Left renal pelvis (tissue), 4 donors: ENCODE measurements at places on chromosomes 3 and 15.

- DNase-seq, result no peak
Measured at GRCh38 chr3:53069422-53070068, 23.7 kb upstream of the SFMBT1 start.

GRCh38 chr3:1987980-1988379, 110.7 kb upstream of the CNTN4 start:
- DNase-seq, result no peak

- DNase-seq, result no peak
Measured at GRCh38 chr3:41120460-41120859, 78.8 kb upstream of the CTNNB1 start.

- DNase-seq, result no peak
Measured at GRCh38 chr15:60901647-60902046, 327.5 kb downstream of the RORA start.

DNA sequence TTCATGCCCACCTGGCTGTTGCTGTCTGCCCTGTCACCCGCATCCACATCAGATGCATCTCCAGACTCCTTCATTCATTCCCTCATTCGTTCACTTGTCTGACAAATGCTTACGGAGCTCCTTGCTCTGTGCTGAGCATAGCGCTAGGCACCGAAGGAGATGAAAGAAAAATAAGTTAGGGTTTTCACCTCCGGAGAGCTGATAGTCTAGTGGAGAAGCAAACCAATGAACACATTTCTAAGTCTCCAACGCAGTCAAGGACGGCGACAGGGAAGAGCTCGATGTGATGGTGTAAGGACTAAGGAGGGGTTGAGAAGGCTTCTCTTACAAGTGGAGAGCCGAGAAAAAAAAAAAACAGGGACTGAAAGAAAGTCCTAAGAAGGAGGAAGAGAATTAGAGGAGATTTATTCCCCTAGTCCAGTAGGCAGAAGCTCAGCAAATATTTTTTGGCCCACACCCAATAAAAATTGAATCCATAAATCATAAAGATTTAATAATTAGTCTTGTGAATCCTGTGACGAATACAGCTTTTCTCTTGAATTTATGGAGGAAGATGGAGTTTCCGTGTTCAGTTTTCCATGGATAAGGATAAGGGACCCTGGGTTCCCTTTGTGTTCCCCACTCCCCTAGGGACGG, 127.2 kb upstream of the DLG1 start:
- DNase-seq, result no peak

DNA sequence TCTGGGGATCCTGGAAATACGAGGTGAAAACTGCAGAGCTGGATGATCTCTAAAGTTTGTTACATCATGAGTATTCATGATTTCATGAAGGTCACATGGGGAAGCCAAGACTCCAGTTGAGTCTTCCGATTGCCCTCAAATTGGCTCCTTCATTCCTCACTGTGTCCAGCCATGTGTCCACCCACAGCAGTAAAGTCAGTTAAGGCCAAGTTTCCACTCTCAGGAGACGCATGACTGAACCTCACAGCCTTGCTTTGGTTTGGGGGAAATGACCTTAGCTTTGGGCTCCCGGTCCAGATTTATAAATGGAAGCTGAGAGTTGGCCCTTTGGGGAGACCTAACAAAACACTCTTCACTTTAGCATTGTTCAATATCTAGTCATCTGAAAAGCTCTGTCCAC, 289.7 kb upstream of the MCTP2 start:
- DNase-seq, result no peak

DNA sequence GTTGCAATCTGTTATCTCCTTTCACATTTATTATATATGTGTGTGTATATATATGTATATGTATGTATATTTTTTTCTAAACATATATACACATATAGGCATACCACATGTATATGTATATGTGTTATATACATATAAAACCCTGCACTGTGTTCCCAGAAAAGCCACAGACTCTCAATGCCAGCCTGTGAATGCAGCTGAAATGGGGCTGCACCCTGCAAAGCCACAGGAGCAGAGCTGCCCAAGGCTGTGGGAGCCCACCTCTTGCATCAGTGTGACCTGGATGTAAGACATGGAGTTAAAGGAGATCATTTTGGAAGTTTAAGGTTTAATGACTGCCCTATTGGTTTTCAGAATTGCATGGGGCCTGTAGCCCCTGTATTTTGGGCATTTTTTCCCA, 762.3 kb upstream of the ARPP21 start:
- DNase-seq, result no peak

DNA sequence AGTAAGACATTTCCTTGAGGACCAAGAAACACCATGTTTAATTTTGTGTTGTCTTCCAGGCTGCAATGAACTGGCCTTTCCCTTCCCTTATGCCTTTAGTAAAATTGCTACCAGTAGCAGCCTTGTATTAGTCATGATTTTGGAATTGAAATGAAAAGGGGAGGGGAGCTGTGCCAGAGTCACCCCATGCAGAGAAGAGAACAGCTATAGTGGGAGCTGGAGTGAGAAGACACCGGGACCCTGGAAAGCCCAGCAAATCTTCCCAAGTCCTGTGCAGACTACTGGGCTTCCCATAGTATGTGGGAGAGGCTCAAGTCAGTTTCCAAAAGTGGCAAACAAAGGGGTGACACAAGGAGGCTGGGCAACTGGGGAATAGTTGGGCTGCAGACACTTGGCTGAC, 178.5 kb downstream of the NR1D2 start:
- DNase-seq, result no peak

DNA sequence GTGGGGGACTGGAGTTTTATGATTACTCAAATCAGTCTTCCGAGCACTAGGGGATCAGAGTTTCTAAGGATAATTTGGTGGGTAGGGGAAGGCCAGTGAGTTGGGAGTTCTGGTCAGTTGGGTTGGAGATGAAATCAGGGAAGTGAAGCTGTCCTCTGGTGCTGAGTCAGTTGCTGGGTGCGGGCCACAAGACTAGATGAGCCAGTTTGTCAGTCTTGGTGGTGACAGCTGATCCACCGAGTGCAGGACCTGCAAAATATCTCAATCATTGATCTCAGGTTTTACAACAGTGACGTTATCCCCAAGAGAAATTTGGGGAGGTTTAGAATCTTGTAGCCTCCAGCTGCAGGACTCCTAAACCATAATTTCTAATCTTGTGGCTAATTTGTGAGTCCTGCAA, 249.4 kb downstream of the FAM43A start:
- DNase-seq, result no peak

- no peak for DNase-seq
Measured at GRCh38 chr3:147661916-147662315, 252.8 kb downstream of the ZIC1 start.

GRCh38 chr3:14169435-14169834, 9.0 kb downstream of the XPC start:
- DNase-seq, result no peak

GRCh38 chr3:37323494-37323893, 149.1 kb upstream of the LRRFIP2 start:
- no peak for DNase-seq

DNA sequence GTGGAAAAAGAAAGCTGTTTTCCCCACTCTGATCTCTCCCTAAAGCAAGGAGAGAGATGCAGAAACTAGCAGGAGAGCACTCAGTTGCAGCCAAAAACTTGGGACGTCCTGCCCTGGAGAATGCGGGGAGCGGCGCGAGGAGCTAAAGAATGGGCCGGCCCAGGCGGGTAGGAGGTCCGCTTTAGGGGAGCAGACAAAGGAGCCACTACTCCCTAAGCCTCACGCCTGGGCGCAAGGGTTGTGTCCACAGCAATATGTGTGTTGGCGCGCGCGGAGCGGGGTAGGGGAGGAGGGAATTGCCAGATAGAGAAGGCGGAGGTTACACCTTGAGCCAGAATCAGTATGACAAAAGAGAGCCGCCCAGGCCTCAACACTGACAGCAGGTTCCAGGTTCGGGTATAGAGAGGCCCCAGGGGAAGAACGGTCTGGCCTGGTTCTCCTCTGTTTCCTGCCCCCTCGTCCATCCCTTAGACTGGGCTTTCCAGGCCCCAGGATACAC, 2.9 kb downstream of the WNT5A start:
- DNase-seq, result no peak

- no peak for DNase-seq
Measured at GRCh38 chr15:90892498-90893174, 8.3 kb downstream of the FES start.

GRCh38 chr3:31614162-31614921, 81.6 kb downstream of the STT3B start:
- DNase-seq, result no peak

DNA sequence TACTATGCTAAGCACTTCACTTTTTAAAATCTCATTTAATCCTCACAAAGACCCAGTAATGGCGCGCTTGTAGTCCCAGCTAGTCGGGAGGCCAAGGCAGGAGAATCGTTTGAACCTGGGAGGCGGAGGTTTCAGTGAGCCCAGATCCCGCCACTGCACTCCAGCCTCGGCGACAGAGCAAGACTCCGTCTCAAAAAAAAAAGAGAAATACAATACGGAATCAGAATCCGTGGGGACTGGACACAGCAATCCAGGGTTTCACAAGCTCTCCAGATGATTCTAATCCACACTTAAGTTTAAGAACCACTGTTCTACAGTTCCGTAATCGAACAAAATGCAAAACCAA, 426 bp upstream of the SUMF1 start:
- DNase-seq, result no peak

- no peak for DNase-seq
Measured at GRCh38 chr3:175476489-175476888, 617.4 kb downstream of the NAALADL2 start.

- no peak for DNase-seq
Measured at GRCh38 chr3:17009826-17010225, 125.1 kb downstream of the PLCL2 start.

DNA sequence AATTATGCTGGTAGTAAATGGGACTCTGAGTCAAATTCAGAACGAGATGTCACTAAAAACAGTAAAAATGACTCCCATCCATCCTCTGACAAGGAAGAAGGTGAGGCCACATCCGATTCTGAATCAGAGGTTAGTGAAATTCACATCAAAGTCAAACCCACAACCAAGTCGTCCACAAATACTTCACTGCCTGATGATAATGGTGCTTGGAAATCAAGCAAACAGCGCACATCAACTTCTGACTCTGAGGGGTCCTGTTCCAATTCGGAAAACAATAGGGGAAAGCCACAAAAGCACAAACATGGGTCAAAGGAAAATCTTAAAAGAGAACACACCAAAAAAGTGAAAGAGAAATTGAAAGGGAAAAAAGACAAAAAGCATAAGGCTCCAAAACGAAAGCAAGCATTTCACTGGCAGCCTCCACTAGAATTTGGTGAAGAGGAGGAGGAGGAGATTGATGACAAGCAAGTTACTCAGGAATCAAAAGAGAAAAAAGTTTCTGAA, 15.1 kb upstream of the ZBTB47 start:
- DNase-seq, result no peak

GRCh38 chr3:58979840-58980239, 70.0 kb downstream of the CFAP20DC start:
- no peak for DNase-seq
